ENCODE measurements at places on chromosomes 1 and 21.

GRCh38 chr1:25196830-25197229, 35.5 kb downstream of the SYF2 start:
- DNase-seq, result no peak

- DNase-seq, result no peak
Measured at GRCh38 chr21:42740405-42740909, 87.0 kb downstream of the PDE9A start.

DNA sequence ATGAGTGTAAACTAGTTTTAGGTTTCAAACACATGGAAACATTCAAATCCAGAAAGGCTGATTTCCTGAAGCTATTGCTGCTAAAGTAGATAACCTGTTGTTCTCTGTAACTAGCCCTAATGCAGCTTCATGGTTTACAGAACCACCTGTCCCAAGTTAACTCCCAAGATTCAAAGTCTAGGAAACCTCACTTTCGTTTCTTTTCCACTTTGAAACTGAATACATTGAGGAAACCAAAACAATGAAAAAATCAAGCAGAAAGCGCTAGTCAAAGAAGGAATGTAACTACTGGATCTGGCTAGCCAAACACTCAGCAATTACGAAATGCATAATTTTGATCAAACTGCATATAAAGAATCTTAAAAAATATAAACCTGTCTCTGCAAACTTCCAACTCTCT, 17.8 kb downstream of the SLC16A1 start:
- DNase-seq, result no peak

- DNase-seq, result no peak
Measured at GRCh38 chr1:5989731-5990271, 2.4 kb downstream of the NPHP4 start.

GRCh38 chr21:21146587-21147373, 148.6 kb downstream of the NCAM2 start:
- DNase-seq, result no peak
